NCI-H1417 (cell line): ENCODE measurements at places on chromosomes 5 and 9.
A peak's percentile ranks its signal among the peaks of the same experiment; 100 is the strongest.

GRCh38 chr9:35604578-35605350, at the start of gene TESK1:
TESK1 (plus strand) TSS chr9:35605262; CDS start chr9:35605620, 358 bp downstream.
- peak; percentile 79 for DNase-seq

- no peak for DNase-seq
Observed at GRCh38 chr9:91187965-91188344, 173.8 kb downstream of the AUH start.

GRCh38 chr9:4980086-4980727, 4.9 kb upstream of the JAK2 start:
- DNase-seq = no peak

DNA sequence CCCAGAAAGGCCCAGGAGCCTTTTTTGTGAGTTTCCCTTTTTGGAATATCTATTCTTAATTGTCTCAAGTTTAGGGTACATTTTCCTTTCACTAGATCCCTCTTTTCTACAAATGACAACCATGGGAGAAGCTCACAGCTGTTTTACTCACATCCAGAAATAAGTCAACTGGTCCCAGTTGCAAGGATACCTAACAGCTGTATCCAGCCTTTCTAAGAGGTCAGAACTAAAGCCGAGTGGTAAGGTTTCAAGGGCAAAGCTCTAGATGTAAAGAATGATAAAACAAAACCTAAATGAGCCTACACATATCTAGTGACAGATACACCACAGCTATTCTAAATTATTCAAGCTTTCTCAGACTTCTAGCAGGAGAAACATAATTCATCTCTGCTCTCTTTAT, 4.4 kb downstream of the FGF10 start:
- DNase-seq = no peak

GRCh38 chr5:78569441-78569840, 79.1 kb downstream of the LHFPL2 start:
- peak; percentile 90 for DNase-seq

GRCh38 chr5:38870595-38870994, 24.8 kb downstream of the OSMR start:
- no peak for DNase-seq

- no peak for DNase-seq
Observed at GRCh38 chr5:72231991-72232703, 87.9 kb downstream of the MRPS27 start.

- no peak for DNase-seq
Observed at GRCh38 chr9:109683521-109683920, 96.5 kb upstream of the PALM2AKAP2 start.

DNA sequence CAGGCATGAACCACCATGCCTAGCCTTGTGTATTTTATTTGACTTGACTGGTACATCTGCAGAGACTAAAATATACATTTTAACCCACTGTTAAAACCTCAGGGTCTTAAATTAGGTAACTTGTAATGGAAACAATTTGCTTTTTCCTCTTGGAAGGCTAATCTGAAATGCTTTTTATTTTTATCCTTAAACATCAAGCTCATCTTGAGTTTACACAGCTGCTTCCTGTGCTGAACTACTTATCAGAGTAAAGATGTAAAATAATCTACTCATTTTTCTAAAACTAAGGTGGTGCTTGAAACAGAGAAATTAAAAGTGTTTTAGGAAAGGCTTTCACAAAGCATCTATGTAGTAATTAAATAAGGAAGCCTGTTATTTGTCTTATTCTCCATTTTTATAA, 144.1 kb downstream of the ENTREP1 start:
- no peak for DNase-seq

- DNase-seq = no peak
Observed at GRCh38 chr9:847505-847904, 6.0 kb downstream of the DMRT1 start.

- no peak for DNase-seq
Observed at GRCh38 chr9:16744394-16744793, 126.1 kb downstream of the BNC2 start.

DNA sequence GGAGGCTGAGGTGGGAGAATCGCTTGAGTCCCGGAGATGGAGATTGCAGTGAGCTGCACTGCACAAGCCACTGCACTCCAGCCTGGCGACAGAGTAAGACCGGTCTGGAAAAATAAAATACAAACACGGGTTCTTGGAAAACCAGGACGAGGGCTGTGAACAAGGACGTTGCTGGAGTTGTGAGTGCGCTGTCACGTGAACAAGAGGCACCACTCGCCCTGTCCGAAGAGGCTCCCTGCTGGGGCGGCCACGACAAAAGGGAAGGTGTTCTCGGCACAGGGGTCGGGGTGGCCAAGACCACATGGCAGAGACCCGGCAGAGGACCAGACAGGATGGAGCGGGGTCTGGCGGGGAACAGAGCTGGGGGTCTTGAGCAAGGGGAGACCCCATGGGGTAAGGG, 30.6 kb upstream of the UBAC1 start:
- DNase-seq = no peak

- DNase-seq = no peak
Observed at GRCh38 chr9:136084063-136084944, 10.8 kb downstream of the NACC2 start.

DNA sequence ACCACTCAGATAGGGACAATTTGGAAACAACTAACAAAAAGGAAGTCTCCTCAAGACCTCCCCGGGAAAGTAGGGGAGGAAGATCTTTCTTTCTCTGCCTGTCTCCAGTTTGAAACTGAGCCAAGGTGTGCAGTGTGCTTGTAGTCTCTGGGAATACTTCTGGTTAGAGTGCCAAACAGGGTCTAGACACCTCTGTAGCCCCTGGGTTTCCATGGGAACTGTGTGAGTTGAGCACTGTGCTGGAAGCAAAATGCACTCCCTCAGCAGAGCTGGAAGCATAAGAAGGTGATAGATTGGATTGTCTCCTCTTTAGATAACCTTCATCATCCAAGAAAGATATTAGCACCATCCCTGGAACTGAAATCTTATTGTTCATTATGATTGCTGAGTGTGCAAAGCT, 129.2 kb upstream of the TNPO1 start:
- no peak for DNase-seq

DNA sequence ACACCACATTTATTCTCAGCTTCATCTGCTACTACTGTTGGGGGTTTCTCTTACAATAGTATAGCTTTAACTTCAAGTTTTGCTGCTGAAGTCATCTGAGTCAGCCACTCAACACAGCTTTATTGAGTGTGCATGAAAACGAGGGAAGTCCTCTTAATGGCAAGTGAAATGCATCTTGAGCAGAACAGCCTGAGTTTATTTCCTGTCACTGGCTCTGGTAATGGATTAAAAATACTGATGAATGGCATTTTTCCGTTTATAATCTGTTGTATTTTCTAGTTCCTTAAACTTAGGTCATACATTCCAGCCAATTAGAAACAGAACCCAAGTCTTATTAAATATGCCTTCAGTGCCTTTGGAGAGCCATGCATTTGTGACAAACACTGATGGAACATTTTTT, 238.6 kb downstream of the SLF1 start:
- peak; percentile 20 for DNase-seq

- DNase-seq = no peak
Observed at GRCh38 chr5:78781611-78782286, 133.2 kb upstream of the LHFPL2 start.

GRCh38 chr9:32463500-32464293, 62.3 kb downstream of the RIGI start:
- no peak for DNase-seq

- no peak for DNase-seq
Observed at GRCh38 chr5:159894149-159894720, 22.0 kb upstream of the ADRA1B start.

DNA sequence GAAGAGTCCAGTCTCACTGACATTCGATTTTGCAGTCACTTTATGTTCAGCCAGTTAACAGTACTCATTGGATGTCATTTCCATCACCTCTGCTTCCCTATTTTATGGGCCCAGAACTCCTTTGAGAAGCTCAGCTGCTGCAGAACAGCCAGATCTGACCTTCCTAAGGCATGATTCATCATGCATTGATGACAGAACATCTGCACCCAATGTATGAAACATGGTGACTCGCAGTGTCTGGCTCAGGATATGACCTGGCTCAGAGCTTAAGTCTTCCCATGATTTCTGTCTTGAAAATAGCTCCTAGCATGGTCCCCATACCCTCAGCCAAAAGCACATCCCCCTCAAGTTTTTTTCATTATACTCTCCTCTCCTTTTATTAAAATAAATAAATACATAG, 92.6 kb upstream of the TRIM32 start:
- DNase-seq = no peak

DNA sequence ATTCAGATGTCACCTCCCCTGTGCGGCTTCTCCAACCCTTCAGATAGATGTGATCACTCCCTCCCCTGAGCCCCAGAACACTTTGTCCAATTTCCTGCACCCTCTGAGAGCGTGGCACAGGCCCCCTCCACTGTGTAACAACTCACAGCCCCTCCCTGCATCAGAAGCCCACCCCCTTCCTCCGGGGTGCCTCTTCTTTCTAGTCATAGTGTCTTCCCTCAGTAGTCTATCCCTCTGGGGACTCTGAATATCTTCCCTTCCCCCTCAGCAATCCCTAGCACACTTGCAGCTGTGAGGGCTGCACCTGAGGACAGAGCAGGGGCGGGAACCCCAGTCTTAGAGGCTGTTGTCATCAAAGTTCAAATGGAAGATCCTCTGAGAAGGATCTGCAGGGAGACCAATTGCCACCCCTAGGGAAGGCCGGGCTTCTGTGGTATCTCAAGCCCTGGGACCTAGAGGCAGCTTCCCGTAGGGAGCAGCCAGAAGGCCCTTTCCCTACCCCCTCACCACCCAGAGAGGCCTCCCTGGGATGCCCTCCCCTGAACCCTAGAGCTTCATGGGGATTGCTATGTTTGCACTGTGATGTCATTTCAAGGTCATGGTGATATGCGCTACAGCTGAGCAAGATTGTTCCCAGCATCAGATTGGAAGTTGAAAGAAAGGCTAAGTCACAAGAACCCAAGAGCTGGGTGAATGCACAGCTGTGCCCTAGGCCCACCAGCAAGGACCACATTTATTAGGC, 70.7 kb downstream of the THBS4 start:
- DNase-seq = no peak

GRCh38 chr9:33178972-33179697, 12.0 kb upstream of the B4GALT1 start:
- no peak for DNase-seq

- no peak for DNase-seq
Observed at GRCh38 chr9:107173422-107174180, 109.5 kb upstream of the RAD23B start.

DNA sequence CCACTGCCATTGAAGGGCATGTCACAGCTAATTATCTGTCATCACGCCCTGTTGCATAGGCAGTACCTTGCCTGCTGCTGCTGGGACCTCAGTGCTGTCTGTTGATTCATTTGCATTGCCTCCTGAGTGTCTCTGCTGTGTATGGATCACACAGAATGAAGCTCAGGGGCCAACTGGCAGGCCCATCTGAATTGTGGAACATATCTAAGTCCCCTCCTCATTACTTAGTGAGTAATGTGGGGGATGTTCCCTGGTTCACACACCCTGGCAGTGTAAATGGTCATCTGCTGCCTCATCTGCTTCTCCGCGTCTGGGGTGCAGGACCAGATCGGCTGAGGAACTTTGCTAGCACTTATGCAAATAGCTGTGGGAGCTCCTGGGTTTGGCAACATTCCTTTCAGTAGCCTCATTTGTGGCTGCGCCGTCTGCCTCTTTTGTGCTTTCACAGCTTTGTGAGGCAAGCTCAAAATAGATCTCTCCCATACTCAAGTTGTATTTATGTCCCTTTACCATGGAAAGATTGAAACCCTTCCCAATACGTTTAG, 25.4 kb downstream of the TYRP1 start:
- no peak for DNase-seq

DNA sequence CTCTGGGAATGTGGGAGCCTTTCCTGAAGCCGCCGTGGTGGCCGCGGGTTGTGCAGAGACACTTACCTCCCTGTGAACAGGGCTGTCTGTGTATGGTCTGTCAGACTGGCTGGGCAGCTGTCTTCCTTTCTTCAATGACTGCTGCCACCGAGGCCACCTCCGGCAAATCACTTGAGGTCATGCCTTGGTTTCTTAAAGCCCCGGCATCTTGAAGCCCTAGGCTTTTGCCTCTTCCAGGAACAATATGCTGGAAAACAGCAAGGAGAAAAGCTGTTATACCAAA, 79.5 kb upstream of the ZSWIM6 start:
- no peak for DNase-seq

DNA sequence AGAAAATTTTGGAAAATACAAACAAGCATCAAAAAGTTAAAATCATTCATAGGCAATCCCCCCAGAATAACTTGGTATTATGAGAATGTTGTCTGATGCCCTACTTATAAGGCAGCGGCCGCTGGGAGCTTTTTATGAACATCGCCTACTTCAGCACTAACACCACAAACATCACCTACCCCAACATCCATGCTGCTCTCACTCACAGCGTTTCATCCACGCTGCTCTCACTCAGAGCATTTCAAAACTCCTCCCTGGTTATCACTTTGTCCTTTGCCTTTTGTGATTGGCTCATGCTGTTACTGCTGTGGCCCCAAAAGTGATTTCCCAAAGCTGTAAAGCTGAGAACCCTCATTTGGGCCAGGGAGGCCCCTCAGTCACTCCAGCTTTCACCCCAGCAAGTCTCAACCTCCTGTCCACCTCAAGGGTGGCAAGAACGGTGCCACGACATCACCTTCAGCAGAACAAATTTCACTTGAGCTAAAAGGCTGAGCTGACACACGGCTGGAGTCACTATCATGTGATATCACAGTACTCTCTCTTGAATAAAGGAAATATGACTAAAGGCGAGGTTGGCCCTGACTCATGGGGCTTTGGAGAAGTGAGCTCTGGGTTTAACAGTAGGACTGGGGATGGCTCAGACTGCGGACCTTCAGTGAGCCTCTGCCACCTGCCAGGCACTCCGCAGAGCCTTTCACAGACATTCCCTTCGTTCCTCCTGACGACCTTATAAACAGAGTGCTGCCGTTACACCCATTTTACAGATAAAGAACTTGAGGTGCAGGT, 25.2 kb downstream of the SHC3 start:
- no peak for DNase-seq

DNA sequence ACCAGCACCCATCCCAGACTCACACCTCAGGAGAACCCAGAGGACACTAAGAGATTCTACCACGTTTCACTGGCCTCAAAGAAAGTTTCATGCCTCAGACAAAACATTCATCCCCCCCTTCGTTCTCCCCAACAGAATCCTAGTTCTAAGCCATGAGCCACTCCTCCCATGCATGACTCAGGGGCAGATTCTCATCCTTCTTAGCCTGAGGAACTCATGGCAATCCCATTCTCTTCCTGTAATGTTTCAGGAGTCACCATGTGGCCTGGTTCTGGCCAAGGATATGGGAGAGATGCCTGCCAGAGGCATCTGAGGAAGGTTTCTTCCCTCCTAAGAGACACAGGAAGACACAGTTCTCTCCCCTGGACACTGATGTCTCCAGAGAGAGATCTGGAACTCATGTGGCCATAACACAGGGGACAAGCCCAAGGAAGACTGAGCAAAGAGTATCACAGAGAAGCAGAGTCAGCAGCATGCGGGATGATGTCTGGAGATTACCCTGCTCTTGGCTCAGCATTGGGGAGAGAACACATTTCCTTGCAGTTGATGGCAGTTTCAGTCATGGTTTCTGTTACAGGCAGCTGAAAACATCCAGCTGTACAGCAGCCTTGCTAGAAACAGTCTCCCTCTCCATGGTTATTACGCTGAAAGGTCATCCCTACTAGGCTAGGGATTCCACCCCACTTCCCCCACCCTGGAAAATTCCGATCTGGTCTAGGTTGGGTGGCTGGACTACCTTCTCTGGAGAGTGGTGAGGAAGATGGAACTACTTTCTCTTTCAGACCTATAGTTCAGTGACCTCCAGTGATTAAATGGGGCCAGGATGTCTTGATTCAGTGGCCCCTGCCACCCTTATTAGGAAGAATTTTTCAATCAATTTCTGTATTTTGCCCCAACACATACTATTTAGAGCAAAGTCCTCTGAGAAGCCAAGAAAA, 115.4 kb downstream of the ZNF608 start:
- no peak for DNase-seq

GRCh38 chr5:58380655-58381054, 79.2 kb downstream of the PLK2 start:
- no peak for DNase-seq
